ENCODE measurements at places on chromosomes 4 and X.

DNA sequence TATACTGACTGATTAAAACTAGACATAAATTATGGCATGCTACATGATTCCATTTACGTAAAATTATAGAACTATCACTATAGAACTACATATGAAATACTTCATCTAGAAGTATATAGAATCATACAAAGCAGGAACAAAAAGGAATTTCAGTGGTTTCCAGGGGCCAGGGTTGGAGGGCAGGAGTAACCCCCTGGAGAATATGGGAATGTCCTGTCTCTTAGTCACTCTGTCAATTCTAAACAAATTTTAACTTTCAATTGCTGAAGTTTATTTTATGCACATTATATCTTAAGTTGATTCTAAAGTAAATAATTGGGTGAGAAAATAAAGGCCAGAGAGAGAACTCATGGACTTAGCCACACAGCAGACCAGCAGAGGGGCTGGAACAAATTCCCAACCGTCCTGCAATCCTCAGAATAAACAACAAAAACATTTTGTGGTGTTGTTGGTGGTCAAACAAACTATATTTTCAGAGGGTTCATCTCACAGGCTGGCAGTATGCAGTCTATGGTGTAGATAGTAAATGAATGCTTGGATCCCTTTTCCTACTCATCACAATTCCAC lies 476.9 kb upstream of the SLIT2 start:
- H3K4me3 ChIP-seq, result no peak overlapping the region
- DNase-seq, result no peak
- no peaks in the 10 kb centered on the region for H3K4me1 ChIP-seq
- H3K27ac ChIP-seq, result no peak overlapping the region

GRCh38 chr4:1299301-1299860 lies 9.7 kb downstream of the MAEA start:
- H3K36me3 ChIP-seq, result peaks cover 41% of the 10 kb centered on the region
- H3K27ac ChIP-seq, result no peak overlapping the region
- peaks cover 10% of the 10 kb centered on the region for H3K4me1 ChIP-seq
- no peak for DNase-seq
- no peaks in the 10 kb centered on the region for H3K27me3 ChIP-seq

- no peak overlapping the region for H3K27ac ChIP-seq
- H3K36me3 ChIP-seq, result no peaks in the 10 kb centered on the region
- no peak overlapping the region for H3K4me3 ChIP-seq
- no peaks in the 10 kb centered on the region for H3K27me3 ChIP-seq
Observed at GRCh38 chr4:67576538-67576937, 18.0 kb downstream of the STAP1 start.

GRCh38 chr4:153890761-153891160 lies 101.9 kb upstream of the SFRP2 start:
- no peaks in the 10 kb centered on the region for H3K4me1 ChIP-seq
- no peaks in the 10 kb centered on the region for H3K27me3 ChIP-seq
- no peaks in the 10 kb centered on the region for H3K36me3 ChIP-seq
- no peak overlapping the region for H3K27ac ChIP-seq
- no peak overlapping the region for H3K4me3 ChIP-seq

DNA sequence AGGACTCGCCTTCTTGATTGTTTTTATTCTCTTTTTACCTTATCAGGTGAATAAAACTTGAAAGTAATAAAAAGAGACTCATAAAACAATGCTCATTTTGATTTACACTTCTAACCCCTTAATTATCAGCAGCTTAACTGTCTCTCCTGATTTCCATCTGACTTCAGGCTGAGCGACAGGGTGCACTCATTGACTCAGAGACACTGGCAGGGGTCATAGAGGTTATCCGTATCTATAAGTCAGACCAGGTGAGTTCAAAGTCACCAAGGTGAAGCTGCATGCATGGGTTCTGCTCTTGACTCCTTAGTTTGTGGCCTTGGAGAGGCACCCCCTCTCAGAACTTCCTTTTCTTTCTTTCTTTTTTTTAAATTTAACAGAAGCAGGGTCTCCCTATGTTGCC lies 116.4 kb upstream of the SLC34A2 start:
- no peak overlapping the region for H3K27ac ChIP-seq
- no peak for DNase-seq
- no peak overlapping the region for H3K4me3 ChIP-seq
- no peaks in the 10 kb centered on the region for H3K4me1 ChIP-seq
- H3K36me3 ChIP-seq, result no peaks in the 10 kb centered on the region
- H3K27me3 ChIP-seq, result no peaks in the 10 kb centered on the region

DNA sequence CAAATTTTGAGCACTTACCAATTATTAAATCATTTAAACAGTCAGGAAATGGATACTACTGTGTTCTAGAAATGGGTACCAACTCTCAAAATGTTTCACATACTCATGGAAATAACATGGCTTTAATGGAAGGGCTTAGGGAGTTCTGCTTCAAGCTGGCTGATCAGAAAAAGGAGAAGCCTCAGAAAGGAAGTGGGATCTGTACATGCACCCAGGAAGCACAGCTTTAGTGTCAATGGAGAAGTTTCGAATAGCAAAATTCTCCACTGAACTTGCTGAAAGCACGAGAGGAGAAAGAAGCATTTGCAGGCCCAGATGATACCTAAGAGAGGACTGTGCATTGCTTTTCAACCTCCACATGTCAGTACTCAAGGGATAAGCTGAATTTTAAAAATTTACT lies 11.1 kb upstream of the HS3ST1 start:
- H3K4me3 ChIP-seq, result no peak overlapping the region
- no peak for DNase-seq
- H3K4me1 ChIP-seq, result no peaks in the 10 kb centered on the region
- H3K36me3 ChIP-seq, result no peaks in the 10 kb centered on the region

DNA sequence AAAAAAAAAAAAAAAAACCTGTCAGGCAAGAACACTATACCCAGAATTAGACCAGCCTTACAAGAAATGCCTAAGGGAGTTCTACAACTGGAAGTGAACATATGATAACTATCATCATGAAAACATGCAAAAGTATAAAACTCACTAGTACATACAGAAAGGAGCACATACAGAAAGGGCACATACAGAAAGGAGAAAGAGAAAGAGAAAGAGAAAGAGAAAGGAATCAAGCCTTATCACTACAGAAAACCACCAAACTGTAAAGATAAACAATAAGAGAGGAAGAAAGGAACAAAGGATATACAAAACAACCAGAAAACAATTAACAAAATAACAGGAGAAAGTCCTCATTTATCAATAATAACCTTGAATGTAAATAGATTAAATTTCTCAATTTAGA lies 50.4 kb downstream of the PHKA1 start:
- no peaks in the 10 kb centered on the region for H3K36me3 ChIP-seq
- H3K27me3 ChIP-seq, result no peaks in the 10 kb centered on the region
- H3K4me1 ChIP-seq, result no peaks in the 10 kb centered on the region
- no peak overlapping the region for H3K27ac ChIP-seq
- H3K4me3 ChIP-seq, result no peak overlapping the region

DNA sequence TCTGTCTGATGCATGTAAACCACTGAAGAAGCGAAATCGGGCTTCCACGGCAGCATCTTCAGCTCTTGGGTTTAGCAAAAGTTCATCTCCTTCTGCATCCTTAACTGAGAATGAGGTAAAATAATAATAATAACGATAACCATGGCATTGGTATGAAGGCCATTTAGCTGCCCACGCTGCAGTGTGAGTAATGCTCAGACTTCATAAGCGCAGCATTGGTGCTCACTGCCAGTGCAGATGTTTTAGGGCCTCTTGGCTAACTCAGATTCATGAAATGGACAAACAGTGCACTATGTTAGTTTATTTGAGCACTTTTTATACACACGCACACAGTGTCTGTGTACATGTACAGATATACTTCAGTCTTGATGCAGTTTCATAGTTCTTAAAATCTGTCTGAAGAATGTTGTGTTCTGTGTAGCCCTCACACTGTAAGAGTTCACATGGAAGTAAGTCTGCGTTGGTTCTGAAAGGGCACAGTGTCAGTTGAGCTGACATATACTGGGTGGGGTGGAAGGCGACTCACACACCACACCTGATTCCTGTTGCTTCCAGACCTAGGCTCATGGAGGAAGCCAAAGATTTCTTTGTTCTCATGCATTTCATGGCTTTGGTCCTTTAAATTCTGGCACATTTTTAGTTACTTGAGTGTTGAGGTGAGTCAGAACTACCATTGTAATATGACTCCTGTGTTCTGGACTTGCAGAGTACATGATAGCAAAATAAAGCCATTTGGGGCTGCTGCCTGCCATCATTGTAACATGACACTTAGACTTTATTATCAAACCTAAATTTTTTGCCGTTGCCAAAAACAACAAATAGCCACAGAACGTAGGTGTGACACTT lies 68.7 kb downstream of the NSD2 start:
- no peak overlapping the region for H3K4me3 ChIP-seq
- H3K27ac ChIP-seq, result no peak overlapping the region
- H3K27me3 ChIP-seq, result no peaks in the 10 kb centered on the region
- peaks cover 53% of the 10 kb centered on the region for H3K36me3 ChIP-seq
- no peak for DNase-seq

DNA sequence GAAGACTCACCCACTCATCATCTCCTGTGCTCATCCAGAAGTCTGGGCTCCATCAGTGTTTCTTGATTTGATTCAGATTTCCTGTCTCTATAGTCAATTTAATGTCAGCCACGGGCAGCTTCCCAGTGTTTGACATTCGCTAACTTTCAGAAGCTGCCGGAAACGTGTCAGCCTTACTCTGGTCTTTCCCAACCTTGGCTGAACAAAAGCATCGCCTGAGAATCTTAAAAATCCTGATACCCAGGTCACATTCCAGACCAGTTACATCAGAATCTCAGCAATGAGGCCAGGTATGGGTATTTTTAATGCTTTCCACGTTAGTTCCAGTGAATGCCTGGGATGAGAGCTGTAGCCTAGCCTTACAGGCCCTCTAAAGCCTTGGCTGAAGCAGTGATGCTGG lies 233.8 kb downstream of the FRMPD4 start:
- H3K4me3 ChIP-seq, result no peak overlapping the region
- DNase-seq, result no peak
- no peaks in the 10 kb centered on the region for H3K36me3 ChIP-seq
- no peaks in the 10 kb centered on the region for H3K4me1 ChIP-seq
- no peaks in the 10 kb centered on the region for H3K27me3 ChIP-seq
- H3K27ac ChIP-seq, result no peak overlapping the region

DNA sequence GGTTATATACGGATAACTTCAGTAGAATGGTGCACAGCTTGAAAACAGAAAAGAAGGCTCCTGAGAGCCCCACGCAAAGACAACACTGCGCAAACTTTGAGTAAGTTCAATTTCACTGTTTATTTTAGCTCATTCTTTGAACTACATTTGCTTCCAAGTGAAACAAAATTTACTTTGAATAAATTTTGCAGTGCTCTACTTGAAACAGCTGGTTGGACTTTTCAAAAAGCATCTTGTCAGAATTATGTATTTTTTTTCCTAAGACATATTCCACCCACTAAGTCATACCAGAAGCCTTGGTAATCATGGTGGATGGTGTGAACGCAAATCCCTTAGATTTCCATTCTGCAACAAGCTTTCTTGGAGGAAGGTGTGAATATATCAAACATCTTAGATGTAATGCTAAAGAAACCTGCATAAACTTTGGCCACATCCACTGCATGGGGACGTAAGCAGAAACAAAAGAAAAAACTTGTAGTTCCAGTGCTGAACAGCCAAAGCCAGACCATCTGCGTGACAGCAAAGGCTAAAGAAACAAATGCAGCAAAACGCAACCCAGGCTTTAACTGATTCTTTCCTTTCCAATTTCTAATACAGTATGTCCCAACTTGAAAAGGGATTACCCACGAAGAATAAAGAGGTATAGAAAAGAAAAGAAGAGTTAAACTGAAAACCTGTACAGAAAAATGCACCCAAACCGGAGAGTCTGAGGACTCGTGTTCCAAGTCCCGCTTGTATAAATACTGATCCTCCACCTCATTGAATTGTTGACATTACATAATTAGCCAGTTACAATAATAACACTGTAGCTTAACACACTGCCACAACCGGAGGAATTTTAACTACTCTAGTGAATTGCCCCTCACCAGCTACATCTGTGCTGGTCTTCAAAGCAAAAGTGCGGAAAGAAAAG lies 90.9 kb downstream of the SH3RF1 start:
- H3K27me3 ChIP-seq, result no peaks in the 10 kb centered on the region
- no peak overlapping the region for H3K4me3 ChIP-seq
- H3K36me3 ChIP-seq, result no peaks in the 10 kb centered on the region

DNA sequence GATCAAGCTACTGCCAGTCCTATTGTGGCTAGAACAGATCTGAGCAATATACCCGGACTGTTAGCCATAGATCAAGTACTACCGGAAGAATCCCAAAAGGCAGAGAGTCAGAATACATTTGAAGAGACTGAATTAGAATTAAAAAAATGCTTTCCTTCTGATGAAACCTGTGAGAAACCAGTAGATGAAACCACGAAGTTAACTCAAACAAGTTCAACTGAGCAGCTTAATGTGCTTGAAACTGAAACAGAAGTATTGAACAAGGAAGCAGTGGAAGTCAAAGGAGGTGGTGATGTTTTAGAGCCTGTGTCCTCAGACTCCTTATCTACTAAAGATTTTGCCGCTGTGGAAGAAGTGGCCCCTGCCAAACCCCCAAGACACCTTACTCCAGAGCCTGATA lies 46.8 kb downstream of the WDR44 start:
- no peak overlapping the region for H3K27ac ChIP-seq
- H3K4me3 ChIP-seq, result no peak overlapping the region
- DNase-seq, result no peak
- no peaks in the 10 kb centered on the region for H3K4me1 ChIP-seq
- H3K36me3 ChIP-seq, result peaks cover 17% of the 10 kb centered on the region

DNA sequence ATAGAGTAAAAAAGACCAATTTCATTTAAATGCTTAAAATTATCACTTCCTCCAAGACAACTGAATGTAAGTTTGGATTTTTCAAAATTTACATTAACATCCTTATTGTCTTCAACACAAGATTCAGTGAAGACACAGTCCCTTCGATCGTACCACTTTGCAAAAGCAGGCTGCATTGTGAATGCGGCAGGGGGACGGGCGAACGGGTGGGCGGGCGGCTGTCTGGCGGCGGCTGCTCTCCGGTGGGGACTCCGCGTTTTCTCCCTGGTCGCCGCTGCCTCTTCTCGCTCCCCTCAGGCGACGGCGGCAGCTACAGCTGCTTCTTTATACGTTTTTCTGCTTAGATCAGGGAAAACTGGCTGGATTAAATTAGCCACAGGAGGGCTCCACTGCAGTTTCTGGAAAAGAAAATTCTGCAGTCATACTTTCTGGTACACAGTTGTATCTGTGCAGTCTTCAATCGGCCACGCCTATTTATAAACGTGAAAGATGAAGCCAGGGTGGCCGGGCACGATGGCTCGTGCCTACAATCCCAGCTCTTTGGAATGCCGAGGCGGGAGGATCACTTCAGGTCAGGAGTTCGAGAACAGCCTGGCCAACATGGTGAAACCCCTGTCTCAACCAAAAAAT lies 33.9 kb upstream of the HPF1 start:
- no peaks in the 10 kb centered on the region for H3K36me3 ChIP-seq
- no peaks in the 10 kb centered on the region for H3K27me3 ChIP-seq
- H3K4me1 ChIP-seq, result no peaks in the 10 kb centered on the region
- no peak for DNase-seq
- no peak overlapping the region for H3K27ac ChIP-seq
- H3K4me3 ChIP-seq, result peak overlapping the region; percentile 48
